Activated CD4-positive, alpha-beta T cell treated with anti-CD3 and anti-CD28 coated beads for 48 hours (primary cell): ENCODE measurements at places on chromosomes 7 and 10.

DNA sequence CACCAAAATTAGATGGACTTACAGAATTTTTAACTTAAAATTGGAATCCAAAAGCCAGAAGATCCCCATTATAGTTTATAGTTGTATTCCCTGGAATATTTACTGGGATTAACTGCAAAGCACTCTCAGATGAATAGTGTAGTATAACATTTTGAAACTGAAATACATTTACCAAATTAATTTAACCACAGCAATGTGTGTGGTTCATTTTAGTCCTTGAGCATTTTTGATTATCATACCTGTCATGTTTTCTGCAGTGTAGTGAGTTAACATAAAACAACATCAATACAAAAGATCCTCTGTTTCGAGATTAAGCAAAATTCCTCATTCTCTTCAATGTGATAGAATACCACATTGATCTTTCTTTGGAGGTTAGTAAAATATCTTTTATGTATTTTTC is 3.7 kb downstream of the VIM start:
- no peak for DNase-seq

- DNase-seq: no peak
Measured at GRCh38 chr7:12350971-12351370, 52.7 kb downstream of the VWDE start.

DNA sequence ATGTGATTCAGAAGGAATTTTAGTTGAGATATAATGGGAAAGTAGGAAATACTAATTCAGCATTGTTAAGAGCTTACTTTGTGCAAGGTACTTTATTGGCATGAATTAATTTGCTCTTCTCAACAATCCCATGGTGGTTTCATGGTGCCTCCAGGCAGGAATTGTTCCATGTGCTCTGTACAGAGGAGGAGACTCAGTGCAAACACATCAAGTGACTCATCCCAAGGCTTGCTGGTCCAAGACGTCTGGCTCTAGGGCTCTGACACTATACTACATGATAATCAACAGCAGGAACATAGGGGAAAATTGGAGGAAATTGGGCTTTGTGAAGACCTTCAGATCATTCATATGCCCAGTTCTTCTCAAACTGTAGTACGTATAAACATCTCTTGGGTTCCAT is 66.5 kb upstream of the PRKG1 start:
- DNase-seq: no peak

DNA sequence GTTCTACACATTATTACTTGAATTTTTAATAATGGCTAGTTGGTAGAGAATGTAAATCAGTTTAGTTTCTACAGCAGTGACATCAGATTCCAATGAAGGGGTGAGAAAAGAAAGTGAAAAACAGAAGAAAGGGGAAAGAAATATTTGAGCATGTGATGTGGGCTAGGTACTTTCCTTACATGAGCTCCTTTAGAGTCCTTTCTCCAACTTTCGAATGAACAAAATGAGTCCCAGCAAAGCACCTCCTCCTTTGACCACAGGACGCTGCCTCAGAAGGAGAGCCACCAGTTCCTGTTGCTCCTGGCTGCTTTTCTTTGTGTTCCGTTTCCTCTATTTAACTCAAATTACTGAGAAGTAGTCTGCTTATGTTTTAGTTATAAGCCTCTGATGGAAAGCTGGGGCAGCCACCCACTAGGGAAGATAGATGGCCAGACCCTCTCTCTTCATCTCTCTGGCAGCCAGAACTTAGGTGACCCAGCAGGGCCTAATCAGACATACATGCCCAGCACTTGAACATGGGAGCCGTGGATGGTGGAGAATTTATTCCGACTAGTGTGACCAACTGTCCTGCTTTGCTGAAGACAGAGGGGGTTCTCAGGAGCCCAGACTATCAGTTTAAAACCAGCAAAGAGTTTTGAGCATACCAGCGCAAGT is 82.4 kb upstream of the NME8 start:
- peak; percentile 7 for DNase-seq

GRCh38 chr10:4532467-4532866 is 293.5 kb upstream of the AKR1E2 start:
- DNase-seq: no peak

DNA sequence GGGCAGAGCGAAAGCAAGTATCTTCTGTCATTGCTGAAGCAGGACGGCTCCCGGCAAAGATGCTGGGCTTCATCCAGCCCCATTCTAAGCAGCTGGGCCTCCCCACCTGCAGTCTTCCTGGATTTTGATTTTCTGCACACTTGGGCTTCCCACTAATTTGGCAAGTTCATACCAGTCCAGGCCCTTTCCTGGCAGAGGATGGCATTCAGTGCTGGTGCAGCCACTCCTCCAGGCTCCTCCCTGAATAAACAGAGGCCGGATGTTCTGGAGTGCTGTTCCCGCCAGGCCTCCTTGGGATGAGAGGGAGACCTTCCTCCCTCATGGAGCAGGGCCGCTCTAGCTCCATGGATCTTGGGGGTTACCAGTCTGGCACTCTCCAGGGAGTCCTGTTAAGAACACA is 3.4 kb downstream of the BAG3 start:
- DNase-seq: no peak
